ENCODE measurements at places on chromosomes 2 and 18. TPM values are rescaled to one million over a fixed set of nuclear protein-coding genes. Genes with fewer than 3 reads are reported as not detected.

Gene L3MBTL4
- 0.65 TPM for total RNA-seq

Gene CXCR1
- not detected for total RNA-seq

DNA sequence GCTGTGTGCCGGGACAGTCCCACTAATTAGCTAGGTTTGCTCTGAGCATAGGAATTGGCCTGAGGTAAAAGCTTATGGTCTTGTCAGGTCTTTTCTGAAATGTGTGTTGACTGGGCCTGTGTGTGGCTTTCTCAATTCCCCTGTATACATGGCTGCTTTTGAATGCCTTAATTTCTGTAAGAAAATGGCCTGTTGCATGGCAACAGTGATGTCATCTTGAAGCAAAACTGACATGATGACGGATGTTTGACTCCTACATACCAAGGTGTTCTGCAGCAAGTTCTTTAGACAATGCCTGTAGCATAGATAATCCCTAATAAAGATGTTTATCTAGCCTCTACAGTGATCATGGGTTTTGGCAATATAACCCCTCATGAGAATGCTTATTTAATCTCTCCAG lies 198.5 kb downstream of the OTX1 start:
- no peak for DNase-seq

DNA sequence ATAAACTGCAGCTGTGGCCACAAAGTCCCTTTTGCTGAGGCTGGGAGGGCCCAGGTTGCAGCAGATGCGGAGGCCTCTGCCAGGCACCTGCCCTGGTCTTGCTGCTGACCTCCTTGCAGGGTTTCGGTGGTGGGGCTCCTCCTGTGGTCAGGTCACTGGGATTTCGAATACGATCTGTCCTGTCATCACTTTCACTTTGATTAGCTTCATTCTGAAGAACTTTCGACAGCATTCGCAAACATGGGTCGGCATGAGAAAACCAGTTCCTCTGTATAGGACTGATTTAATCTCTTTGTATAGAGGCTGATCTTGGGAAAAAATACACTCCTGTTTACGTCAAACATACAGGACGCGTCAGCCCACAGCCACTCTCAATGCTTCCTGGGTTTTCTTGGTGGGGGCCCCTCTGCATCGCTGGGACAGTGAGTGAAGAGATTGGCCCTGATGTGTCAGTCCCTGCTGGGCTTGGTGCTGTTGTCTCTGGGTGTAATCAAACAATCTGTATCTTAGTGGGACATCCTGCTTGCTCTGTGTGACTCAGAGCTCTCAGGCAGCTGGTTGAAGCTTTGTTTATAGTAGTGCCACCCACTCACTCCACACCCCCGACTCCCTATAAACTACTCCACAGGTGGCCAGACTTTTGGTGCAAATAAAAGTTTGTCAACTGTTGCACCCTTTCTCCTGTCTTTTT lies 209.4 kb upstream of the CXCR4 start:
- no peak for DNase-seq

- no peak for DNase-seq
These were observed 425.8 kb upstream of the KCNH7 start for GRCh38 chr2:163264341-163264740.

Gene FOXI3
- total RNA-seq = 0.12 TPM

Gene UGT1A9
- total RNA-seq = not detected

GRCh38 chr2:56127463-56128152 lies 56.2 kb upstream of the CCDC85A start:
- DNase-seq = no peak

Gene SNTG2
- total RNA-seq = 0.36 TPM

Gene SP140
- not detected for total RNA-seq

DNA sequence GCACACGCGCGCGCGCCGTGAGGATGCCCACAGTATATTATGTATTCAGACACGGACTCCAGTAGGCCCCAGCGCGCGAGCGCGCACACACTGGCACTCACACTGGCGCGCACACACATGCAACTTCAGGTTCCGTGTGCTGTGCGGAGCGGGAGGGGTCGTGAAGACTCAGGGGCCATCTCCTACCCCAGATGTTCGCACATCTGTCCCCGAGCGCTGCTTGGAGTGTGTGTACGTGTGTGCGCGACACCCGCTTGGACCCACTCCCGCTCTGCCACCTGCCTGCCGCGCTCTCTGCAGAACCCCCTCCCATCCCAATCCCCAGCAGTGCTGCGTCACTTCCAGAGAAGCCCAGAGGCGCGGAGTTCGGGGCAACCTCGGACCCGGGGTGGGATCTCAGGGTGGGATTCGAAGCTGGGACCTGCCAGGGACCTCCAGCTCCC lies 2.6 kb downstream of the NRP2 start:
- no peak for DNase-seq

- DNase-seq = no peak
These were observed 39.2 kb downstream of the NETO1 start for GRCh38 chr18:72828601-72829000.

Gene SERPINB8
- 3.7 TPM for total RNA-seq

DNA sequence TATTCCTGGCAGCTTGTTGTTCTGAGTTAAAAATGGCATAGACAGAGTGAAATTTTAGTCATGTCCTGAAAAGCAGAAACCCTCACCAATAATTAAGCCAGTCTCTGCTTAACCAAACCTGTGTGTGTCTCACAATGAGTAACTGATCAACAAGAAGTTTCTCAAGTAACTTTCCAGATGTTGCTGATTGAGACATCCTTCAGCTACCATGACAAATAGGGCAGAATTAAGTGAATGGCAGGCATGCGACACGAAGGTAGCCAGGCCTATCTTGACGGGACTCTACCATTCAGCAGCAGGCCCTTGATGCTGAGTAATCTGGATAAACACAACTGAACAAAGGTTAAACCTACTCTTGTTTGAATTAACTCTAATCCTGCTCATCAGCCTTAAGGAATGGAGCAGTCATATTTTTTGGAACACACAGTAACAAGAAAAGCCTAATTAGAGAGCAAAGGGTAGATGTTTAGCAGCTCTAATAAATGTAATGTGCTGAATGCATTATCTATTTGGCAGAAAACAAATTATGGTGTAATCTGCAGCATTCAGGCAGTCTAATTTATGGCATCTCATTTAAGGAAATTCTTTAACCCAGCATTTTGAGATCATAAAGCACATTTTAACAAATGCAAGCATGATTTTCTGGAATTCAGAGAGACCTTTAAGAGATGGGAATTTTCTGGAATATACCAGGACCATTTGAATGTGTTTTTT lies 159.5 kb upstream of the EPHA4 start:
- no peak for DNase-seq

- DNase-seq = peak; percentile 20
These were observed 727 bp downstream of the KIF1A start for GRCh38 chr2:240819126-240819857.

GRCh38 chr2:183079139-183079775 lies 710 bp downstream of the DUSP19 start:
- DNase-seq = no peak

Gene TMEM178A
- 12.0 TPM for total RNA-seq

DNA sequence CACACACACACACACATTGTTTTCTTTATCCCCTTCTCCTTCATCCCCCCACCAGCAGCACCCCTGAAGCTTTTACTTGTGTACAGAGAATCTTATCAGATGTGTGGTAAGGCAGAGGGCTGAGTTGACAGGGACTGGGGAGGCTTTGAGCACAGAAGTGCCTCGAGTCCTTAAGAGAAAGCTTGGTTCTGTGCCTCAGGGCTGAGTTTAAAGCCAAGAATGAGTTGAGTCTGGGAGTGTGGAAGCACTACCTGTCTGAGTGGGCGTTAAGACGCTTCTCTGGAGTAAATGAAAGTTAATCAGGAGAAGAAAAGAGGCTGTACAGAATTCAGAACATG lies 2.7 kb downstream of the ID2 start:
- DNase-seq = no peak

DNA sequence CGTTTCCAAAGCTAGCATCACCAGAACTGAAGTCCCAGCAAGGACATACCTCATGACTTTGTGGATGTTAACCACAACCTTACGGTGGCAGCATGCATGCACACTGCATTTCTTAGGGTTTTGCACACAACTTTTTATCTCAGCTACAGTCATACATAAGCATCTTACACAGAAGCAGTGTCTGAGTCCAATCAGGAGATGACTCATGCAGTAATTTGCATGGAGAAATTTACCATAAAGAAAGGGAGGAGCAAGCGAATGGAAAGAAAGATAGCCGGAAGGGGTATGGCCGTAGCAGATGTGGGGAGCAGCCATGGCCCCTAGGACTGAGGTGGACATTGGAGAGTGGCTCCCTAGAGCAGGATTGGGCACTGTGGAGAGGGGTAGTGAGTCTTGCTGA lies 522.5 kb downstream of the GALR1 start:
- DNase-seq = no peak

- peak; percentile 23 for DNase-seq
These were observed 2.3 kb upstream of the GATA6 start for GRCh38 chr18:22167091-22167470.

DNA sequence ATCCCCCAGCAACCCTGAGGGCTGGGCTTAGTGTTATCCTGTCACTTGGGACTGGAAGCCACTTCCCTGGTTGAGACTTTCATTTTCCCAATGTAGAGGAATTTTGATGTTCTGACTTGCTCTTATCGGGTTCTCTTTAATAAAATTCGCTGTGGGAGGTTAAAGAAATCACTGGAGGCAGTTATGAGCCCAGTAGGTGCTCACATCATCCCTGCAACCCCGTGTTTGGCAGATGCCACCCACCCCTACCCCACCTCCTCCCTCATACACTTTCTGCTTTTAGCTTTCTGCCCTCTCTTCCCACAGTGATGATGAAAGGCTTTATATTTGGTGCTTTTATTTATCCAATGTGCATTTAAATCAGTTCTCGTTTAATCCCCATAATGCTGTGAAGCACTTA lies 106.6 kb downstream of the MAPK4 start:
- DNase-seq = no peak

GRCh38 chr2:1032030-1032429 lies 81.4 kb downstream of the SNTG2 start:
- DNase-seq = no peak

- DNase-seq = no peak
These were observed 29.7 kb downstream of the TAF4B start for GRCh38 chr18:26255695-26256622.

- DNase-seq = peak; percentile 39
These were observed 222.2 kb downstream of the C1D start for GRCh38 chr2:67840460-67841068.

DNA sequence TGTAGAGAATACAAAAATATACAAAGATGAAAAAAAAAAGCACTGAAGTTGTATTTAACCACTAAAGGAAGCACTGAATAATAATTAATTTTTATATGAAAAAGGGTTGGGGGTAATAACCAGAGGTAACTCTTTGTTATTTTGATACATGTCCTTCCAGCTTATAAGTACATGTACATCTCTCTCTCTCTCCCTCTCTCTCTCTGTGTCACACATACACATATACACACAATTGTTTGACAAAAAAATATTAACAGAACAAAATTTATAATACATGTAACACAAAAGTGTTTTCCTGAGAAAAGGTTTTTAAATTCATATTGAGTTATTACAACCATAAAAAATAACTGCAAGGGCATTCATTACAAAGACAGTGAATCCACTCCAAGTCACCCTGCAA lies 4.6 kb downstream of the WIPF1 start:
- no peak for DNase-seq

- no peak for DNase-seq
These were observed 249.0 kb downstream of the LPIN1 start for GRCh38 chr2:11995456-11995855.

- no peak for DNase-seq
These were observed 173.5 kb downstream of the FMNL2 start for GRCh38 chr2:152508446-152508845.

- no peak for DNase-seq
These were observed 23.2 kb downstream of the MC2R start for GRCh38 chr18:13892098-13892497.

Gene CFAP65
- total RNA-seq = 0.93 TPM

Gene CFC1
- not detected for total RNA-seq

- DNase-seq = no peak
These were observed 38.6 kb downstream of the SP110 start for GRCh38 chr2:230181195-230181594.

GRCh38 chr2:15672961-15673918 lies 81.6 kb downstream of the DDX1 start:
- DNase-seq = no peak

Gene MLPH
- not detected for total RNA-seq

DNA sequence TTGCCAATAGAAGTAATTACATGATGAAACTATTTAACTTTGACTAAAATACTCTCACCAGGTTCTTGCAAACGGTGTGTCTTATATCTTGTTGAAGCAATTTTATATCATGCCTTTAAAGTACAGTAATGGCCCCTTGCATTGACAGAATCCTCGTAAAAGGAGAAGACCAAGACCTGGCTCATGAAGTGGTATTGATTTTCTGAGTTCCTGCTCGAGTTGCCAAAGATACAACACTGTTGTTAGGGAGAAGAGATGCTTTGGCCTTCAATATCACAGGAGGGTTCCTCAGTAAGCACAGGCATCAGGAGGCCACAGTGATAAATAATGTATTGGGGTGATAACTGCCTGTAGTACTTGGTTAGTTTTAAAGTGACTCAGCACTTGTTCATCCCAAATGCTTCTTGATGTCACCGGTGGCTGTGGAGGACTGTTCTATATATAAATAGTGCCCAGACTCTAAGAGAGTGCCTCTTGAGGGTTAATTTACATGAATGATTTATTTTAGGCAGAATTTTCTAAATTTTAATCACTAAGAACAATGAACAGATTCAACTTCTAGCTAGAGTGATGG lies 571.7 kb upstream of the FANCL start:
- no peak for DNase-seq

Gene ITGA6
- 37.7 TPM for total RNA-seq

DNA sequence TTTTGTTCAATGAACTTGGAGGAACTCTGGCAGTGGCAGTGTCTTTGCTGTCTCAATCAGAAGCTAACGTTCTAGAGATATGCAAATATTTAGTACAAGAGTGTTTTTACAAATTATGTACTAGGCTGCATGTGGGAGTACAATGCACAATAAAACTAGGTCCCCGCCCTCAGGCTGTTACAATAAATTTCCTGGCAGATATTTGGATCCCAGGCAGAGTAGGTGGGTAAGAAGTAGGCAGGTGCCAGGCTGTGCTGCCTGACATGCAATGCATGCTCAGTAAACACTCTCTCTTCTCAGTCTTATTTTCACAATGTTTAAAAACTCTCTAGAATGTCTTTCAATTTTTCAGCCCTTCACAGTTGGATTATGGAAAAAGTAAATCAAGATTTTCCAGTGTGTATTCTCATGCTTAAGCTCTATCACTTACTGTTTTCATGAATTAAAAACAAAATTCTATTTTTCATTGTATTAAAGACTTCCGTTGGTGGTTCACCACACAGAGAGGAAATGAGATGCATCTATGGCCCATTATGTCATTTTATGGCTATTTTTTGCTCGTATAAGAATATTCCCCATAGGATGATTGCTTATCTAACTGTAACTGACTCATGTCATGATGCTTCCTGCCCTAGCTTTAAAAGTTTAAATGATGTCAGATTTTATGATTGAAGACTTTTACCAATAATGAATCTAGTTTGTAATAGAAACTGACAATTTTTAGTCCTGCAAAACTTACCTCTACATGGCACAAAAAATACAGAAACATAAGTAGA lies 346.1 kb downstream of the RND3 start:
- DNase-seq = no peak

Measured in neural crest cell (in vitro differentiated cells).